ENCODE measurements at places on chromosomes 2 and 18.

DNA sequence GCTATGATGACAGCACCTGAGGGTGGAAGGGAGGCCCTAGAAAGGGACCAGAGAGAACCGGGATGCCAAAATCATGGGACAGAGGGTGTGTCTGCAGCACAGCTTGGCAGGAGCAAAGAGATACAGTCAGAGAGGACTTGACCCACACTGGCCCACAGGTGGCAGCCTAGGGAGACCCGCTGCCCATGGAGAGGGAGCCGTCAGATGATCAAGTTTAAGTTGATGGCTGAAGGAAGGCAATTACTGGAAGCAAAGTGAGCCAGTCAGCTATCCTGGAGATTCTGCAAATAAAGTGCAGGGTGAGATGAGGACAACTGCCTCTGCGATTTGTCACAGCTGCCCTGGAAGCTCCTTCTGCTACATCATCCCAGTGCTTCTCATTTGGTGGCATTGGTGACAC lies 74.0 kb downstream of the CMPK2 start:
- peak; percentile 49 for DNase-seq

- DNase-seq = peak; percentile 75
Observed at GRCh38 chr18:26863122-26863879, 2.2 kb downstream of the AQP4 start.

DNA sequence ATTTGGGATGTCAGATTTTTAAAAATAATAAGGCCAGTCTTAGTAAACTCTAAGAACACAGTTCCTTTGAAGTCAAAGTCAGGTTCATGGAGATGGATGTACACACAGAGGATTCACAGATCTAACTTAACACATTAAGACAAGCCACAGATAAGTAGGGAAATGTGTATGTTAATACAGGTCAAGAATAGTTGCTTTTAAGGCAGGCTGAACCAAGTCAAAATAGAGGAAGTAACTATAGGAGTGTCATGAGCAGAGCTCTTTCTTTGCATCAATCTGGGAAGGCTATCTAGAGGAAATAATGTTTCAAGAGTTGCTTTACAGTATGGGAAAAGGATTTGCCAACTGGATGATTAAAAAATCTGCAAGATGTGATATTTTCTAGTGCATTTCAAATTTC lies 128.0 kb upstream of the FBXO11 start:
- DNase-seq = no peak

- no peak for DNase-seq
Observed at GRCh38 chr18:79585395-79586370, 93.9 kb upstream of the CTDP1 start.

DNA sequence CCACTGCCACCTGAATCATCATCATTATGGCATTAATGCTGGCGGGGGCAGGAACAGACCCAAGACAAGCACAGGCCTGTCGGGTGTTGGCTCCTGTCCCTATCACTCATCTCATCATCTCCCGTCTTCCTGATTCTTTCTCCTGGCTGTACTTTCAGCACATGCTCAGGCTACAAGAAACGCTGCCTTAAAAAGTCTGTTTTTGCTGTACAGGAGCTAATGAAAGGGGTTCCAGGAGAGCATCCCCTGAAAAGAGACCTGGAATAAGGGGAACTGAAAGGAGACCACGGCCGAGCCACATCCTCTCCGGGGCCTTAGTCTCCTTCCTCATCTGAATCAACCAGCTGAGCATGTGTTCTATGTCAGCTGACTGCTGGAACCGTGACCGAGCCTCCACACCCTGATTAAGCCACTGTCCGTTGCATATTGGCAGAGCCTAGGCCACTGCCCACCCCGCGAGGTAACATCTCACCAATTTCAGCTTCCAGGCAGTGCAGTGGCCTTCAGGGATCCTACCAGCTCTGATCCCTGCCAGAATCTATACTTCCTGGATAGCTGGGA lies 62.6 kb downstream of the DNMT3A start:
- DNase-seq = no peak

- no peak for DNase-seq
Observed at GRCh38 chr18:12768625-12769024, 65.8 kb downstream of the PSMG2 start.

DNA sequence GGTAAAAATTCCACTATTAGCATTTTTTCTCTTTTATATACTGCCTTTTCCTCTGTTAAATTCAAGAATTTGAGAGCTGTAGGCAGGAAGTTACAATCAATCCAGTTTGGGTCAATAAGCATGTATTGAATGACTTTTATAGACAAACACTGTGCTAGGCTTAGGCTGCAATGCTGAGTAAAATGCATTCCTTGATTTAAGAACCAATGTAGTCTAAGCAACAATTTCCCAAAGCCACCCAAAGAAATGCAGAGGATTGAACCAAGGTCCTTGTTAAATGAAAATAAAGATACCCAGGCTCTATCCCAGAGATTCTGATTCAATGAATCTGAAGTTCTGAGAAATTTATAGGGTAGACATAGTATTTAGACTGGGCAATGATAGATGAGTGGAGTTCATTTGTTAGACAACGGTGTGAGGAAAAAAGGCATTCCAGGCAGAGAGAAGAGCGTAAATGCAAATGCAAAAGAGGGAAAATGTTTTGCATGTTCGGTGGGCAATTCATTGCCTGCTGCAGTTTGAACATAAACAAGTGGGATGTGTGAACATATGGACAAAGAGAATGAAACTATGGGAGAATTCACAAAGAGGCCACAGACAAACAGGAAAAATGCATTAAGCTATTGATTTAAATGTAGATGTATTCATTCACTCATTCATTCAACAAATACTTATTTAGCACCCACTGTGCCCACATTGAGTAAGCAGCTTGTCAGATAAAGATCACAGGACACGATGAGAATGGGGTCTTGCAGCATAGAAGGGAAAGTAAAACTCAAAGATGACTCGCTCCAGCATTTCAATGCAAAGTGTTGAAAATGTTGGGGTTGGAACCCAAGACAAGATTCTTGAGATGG lies 107.1 kb downstream of the EVA1A start:
- DNase-seq = no peak

- DNase-seq = no peak
Observed at GRCh38 chr2:98824256-98825019, 93.5 kb upstream of the MGAT4A start.

DNA sequence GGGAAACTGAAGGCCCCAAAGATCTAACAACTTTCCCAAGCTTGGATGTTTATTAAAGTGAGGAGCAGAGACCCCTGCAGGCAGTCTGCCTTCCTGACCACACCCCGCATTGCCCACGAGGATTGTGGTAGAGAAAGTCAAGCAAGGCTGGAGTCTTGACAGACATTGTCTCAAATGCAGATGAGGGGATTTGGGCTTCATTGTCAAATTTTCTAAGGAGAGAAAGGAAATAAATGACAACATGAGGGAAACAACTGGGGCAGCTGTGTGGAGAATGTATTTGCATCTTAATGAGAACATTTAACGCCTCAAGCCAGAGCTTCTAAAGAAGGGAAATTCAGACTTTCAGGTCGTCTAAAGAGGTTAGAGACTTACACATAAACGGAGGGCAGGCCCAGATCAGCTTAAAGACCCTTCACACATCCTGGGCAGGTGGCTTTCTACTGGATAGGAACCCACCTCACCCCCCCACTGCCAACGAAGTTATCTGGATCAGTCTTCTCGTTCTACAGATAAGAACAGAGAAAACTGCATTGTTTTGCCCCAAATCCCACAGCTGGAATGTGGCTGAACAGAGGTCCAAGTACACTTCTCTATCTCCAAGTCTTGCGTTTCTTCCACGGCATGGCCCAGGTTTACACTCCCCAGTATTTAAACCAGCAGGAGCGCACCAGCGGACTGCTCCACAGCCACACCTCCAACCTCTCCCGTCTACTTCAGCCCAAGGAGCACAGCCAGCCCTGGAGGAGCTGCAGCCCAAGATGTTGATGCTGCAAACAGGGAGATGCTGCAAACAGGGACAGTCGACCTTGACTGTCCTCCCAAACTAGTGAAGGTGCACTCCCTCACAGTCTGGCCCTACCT lies 16.2 kb upstream of the SCG2 start:
- DNase-seq = peak; percentile 84

GRCh38 chr2:31558401-31559295 lies 22.1 kb downstream of the SRD5A2 start:
- DNase-seq = no peak

DNA sequence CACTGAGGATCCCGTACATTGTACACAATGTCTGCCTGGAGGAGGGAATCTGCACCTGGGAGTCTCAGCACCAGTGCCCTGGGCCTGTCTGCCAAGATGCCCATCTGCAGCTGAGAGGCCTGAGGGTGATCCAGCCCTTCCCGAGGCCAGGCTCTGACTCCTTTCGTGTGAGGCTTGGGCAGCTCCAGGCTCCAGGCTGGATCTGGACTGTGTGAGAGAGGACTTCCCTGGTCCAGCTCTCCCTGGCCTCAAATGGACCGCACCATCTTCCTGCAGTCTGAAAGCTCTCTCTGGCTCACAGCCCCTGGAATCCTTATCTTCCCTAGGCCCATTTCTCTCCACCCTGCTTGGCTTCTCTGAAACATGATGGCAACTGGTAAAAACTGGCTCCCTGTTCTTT lies 324.6 kb downstream of the DYSF start:
- no peak for DNase-seq

- no peak for DNase-seq
Observed at GRCh38 chr2:150137338-150138069, 350.0 kb downstream of the RND3 start.

DNA sequence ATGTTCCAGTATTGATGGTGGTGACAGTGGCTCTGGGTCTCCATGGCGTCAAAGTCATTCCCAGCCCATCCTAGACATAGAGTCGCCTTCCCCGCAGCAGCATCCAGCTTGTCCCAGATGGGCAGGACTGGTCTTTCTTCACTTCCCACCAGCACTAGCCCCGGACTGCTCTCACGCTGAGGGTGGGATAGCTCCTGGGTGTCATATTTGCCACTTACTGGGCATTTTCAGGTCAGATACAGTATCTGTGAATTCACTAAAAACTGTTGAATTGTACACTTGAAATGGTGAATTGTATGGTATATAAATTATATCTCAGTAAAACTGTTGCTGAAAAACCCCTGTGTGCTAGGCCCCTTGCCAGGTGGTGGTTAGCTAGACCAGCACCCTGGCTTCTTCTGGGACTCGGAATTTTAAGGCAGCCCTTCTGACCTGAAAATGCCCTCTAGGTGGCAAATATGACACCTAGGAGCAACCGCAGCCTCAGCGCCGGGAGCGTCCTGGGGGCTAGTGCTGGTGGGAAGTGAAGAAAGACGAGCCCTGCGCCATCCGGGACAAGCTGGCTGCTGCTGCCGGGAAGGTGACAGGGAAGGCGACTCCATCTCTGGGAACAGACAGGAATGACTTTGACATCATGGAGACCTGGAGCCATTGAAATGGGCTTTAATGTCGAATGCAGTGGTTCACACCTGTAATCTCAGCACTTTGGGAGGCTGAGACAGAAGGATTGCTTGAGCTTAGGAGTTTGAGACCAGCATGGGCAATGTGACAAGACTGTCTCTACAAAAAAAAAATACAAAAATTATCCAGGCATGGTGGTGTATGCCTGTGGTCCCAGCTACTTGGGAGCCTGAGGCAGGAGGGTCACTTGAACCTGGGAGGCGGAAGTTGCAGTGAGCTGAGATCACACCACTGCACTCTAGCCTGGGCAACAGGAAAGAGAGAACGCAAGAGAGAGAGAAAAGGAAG lies 56.2 kb downstream of the DDX1 start:
- DNase-seq = no peak

DNA sequence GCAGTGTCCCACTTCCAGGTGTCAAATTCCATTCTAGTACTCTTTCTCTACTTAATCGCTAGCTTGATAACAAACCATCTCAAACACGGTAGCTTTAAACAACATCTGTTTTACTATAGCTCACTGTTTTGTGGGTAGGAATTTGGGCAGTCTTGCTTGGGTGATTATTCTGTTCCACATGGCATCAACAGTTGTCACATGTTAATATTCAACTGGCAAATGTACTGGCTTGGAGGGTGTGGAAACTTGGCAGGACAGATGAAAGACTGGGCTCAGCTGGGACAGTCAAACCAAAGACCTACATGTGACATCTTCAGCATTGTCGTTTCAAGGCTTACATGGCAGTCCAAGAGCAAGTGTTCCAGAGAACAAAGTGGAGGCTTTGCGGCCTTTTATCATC lies 241.8 kb downstream of the PTH2R start:
- DNase-seq = no peak

DNA sequence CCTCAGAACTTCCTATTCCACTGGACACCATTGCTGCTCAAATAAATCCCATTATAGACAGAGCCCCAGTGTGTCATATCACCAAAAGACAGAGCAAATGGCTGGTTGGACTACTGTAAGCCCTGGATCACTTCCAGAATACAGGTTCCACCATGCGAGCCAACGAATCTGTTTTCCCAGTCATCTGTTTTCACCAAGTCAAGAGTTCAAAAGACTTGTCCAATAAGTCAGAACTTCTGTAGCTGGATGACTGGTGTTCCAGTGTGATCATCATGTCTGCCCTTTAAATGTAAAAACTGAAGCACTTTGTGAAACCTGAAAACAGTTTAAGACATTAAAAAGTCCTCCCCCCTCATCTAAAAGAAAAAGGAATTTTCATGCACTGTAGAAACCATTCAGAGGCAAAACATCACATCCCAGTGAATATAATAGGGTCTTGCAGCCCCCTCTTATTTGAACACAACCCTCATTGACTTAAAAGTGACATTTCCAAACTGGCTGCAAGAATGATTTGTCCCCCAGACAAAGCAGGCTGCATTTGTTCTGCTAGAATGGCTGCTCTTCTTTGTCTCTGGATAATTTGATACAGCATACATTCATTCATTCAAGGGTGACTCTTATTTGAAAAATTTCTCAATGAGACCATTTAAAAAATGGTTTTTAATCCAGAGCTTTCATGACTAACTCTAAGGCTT lies 64.6 kb upstream of the TANC1 start:
- no peak for DNase-seq

GRCh38 chr18:36889742-36890141 lies 60.8 kb downstream of the KIAA1328 start:
- DNase-seq = no peak

Data from iPS-NIHi11 (cell line).